ENCODE measurements at places on chromosomes 13 and 19.

GRCh38 chr19:8641908-8642547 lies 11.6 kb downstream of the NFILZ start:
- DNase-seq: no peak

GRCh38 chr13:58081301-58081820 lies 449.8 kb downstream of the PCDH17 start:
- DNase-seq: no peak

DNA sequence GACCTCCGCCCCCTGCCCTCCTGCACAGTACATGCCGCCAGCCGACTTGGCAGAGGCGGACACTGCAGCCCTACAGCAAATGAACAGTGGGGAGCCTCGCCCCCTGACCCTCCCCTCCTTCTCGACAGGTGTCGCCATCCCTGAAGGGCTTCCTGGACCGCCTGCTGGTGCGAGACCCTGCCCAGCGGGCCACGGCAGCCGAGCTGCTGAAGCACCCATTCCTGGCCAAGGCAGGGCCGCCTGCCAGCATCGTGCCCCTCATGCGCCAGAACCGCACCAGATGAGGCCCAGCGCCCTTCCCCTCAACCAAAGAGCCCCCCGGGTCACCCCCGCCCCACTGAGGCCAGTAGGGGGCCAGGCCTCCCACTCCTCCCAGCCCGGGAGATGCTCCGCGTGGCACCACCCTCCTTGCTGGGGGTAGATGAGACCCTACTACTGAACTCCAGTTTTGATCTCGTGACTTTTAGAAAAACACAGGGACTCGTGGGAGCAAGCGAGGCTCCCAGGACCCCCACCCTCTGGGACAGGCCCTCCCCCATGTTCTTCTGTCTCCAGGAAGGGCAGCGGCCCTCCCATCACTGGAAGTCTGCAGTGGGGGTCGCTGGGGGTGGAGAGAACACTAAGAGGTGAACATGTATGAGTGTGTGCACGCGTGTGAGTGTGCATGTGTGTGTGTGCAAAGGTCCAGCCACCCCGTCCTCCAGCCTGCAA lies 18.3 kb upstream of the NCCRP1 start:
- DNase-seq: no peak

DNA sequence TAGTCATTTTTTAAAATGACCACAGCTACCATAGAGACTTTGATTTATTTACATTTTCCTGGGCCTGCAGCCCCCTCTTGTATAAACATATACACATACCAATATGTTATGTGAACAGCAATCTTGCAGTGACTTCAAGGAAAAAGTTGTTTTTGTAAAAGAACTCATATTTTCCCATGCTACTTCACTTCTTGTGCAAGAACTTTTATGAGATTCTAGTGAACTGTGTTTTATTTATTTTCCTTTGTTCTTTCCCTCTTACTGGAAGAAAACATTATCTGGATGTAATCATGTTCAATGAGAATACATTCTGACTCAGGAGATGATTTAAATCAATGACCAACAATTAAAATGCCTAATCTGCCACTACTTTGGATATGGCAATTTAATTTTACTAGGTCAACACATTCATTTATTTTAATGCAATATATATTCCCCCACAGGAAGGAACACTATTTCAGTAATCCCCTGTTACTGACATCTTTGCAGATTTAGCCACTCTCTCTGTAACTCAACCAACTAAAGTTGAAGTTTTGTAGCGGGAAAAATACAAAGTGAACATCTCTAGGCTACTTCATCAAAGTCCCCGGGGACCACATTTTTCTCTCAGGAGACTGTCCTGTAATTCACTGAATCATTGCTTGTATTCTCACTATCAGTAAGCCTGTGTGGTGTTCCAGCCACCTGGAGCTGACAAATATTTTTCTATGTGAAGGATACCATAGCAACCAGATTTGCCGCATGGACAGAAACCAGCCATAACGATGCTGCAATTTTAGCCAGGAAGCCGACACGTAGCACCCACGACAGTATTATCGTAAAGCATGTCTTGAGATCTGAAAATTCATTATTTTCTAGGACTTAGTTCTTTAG lies 90.5 kb downstream of the STARD13 start:
- no peak for DNase-seq

DNA sequence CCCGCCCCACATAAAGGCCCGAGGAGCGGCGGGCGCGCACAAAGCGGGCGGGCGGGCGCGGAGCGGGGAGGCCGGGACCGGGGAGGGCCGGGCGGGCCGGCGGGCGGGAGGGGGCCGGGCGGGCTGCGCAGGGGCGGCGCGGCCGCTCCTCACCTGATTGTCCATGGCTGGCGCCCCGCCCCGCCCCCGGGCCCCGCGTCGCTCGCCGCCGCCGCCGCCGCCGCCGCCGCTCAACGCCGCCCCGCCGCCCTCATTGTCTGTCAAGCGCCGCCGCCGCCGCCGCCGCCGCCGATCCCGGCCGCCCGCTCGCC lies 200 bp downstream of the MLLT1 start:
- DNase-seq: no peak

GRCh38 chr19:55656988-55657747 lies 2.3 kb downstream of the U2AF2 start:
- DNase-seq: no peak

GRCh38 chr13:103039183-103039582 lies 27.0 kb downstream of the SLC10A2 start:
- DNase-seq: no peak

DNA sequence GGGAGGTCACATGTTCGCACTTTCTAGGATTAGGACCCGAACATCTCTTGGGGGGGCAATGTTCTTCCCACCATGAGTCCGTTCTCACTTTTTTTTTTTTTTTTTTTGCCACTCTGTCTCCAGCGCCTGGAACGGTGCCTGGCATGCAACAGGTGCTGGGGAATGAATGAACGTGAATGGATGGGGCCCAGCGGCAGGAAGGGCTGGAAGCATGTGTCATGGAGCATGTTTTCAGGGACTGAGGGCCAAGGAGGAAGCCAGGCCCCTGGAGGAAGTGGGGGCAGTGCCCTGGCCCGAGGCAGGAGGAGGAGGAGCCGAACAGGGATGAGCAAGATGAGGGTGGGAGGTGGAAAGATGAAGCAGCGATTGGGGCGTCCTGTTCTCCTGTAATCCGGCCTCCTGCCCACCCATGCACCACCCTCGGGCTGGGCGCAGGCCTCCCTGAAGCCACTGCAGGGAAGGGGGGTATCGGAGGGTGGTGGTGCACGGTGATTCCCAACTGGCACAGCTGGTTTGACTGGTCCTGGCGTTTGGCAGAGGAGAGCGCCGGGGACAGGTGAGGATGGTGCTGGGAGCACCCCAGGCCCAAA lies 8.8 kb upstream of the SULT2B1 start:
- DNase-seq: no peak

DNA sequence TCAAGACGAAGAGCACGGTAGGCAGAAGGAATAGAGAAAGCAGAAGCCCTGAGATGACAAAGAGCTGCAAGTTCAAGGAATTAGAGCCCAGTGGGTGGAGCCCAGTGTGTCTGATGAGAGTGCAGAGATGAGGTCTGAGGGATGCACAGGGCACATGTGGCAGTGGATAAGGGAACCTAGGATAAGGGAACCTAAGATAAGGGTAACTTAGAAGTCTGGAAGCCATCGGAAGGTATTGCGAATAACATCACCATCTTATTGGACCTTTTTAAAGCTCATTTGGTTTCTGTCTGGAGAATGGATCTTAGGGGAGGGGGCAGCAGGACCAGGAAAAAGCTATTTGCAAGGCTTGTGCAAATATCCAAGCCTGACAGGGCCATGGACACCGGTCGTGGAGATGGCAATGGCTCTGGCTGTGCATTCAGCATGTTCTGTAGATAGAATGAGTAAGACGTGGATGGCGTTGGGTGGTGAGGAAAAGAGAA lies 1.3 kb downstream of the FPR3 start:
- DNase-seq: no peak

GRCh38 chr19:36151144-36152018 lies 866 bp downstream of the COX7A1 start:
- no peak for DNase-seq

DNA sequence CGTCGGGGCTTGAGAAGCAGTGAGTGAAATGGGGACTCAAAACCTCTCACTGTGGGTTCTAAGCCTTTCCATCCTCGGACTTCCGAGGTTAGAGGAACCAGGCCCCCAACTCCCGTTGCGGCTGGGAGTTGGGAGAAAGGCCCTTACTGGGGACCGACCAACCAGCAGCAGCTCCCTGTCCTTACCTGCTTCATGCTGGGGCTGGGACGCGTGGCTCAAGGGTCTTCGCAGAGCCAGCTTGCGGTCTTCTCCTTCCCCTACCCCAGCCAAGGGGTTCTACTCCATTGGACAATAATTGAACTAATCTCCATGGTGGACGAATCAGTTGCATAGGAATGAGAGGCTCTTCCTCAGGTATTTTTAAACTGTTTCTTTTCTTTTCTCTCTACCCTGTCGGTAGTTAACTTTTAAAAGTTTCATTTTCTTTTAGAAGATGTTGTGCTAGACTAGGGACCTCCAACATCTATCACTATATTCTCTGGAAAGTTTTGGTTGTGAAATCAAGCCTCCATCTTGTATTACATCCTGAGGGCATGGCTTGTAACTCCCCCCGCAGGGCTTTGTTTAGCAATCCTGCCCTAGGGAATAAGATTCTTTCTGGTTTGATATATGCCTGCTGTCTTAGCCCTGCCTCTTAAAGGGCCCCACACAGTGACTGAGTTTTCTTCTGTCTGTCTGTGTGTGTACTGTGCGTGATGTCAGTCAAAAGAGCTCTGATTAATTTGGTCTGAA lies 1027.1 kb upstream of the PCDH9 start:
- no peak for DNase-seq

- no peak for DNase-seq
Observed at GRCh38 chr13:105159841-105160240, 1375.6 kb downstream of the EFNB2 start.

- no peak for DNase-seq
Observed at GRCh38 chr19:38699027-38699346, 45.3 kb downstream of the CAPN12 start.

DNA sequence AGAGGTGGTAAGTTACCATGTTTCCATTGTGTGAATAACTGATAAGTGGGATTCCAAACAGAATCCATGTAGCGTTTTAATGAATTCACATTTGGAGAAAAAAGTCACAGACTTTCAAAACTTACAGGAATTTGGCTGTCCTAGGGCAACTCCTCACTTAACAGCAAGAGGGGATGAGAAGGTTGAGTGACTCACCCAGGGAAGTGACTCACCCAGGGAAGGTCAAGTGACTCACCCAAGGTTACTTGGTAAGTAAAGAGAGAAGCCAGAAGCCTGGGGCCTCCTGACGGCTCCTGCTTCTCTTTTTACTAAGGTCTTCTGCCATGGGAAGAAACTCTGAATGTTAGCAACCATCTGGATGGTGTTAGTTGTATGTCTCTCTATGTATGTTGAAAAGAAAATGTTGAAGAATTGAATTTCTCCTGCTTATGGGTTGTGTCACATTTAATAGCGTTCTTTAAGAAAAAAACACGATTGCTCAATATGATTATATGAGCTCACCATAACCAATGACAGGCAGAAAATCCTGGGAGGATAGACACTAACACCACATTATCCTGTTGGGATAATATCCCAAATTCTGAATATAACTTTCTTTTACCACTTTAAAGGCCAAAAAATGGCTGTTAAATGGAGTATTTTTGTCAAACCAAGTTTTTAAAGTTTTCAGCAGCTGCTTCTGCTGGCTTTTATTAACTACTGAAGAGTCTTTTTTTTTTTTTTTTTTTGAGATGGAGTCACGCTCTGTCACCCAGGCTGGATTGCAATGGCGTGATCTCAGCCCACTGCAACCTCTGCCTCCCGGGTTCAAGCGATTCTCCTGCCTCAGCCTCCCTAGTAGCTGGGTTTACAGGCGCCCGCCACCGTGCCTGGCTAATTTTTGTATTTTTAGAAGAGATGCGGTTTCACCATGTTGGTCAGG lies 195.6 kb downstream of the GGACT start:
- peak; percentile 27 for DNase-seq

GRCh38 chr19:46654621-46655152 lies 6.3 kb downstream of the DACT3 start:
- no peak for DNase-seq

GRCh38 chr19:19205416-19206410 lies 2.5 kb upstream of the NR2C2AP start:
- DNase-seq: no peak

DNA sequence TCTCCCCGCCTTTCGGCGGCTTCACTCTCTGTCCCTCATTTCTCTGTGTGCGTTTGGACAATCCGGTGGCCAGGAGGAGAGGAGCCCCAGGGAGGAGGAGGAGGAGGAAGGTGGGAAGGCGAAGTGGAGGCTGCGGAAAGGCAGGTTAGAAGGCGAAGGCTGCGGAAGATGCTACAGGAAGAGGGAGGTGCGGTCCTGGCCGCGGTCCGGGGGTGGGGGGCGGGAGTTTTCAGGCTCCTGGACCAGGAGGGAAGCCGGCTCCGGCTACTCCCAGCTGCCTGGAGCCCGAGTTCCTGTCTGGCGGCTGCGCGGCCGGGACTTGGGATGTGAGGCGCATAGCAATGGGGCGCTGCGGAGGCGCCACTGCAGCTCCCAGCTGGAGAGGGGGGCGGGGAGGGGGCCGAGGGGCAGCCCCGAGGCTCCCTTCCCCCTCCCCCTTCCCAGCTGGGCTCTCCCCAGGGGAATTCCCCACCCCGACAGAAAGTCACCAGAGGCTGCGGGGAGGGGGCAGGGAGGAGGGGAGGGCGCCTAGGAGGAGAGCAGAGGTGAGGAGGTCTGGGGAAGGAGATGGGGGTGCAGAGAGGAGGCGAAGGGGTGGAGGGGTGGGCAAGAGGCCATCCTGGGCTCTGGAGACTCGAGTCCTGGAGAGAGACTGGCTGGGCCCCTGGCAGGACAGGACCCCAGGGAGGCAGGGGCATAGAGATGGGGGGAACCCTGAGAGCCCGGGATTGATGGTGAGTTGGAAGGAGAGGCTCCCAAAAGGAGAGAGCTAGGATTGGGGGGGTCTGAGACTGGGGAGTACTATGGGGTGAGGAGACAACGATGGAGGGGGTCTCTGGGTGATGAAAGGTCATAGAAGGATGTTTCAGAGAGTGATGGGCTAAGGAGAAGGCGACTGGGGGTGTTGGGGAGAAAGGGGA lies 2.0 kb downstream of the LRRC4B start:
- DNase-seq: no peak

GRCh38 chr19:3243819-3244700 lies 19.6 kb downstream of the CELF5 start:
- no peak for DNase-seq

GRCh38 chr13:105168295-105168694 lies 1367.2 kb downstream of the EFNB2 start:
- no peak for DNase-seq

- no peak for DNase-seq
Observed at GRCh38 chr13:94667190-94667589, 45.2 kb downstream of the SOX21 start.

DNA sequence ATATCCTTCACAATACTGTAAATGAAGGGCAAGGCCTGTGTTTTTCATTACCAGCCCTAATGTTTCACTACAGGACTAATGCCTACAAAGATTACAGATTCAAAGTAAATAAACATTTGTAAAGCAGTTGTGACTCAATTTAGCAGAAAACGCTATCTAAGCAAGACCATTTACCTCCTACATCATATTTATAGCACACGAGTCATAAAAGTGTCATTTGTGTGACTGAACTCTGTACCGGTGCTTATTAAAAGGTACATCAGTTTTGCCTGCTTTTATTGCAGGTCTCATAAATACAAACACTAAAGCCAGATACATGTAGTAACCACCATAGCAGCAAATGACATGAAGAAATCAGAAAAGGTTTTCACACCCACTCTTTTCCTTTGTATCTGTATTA lies 61.5 kb upstream of the SLC15A1 start:
- no peak for DNase-seq
